Stromal cell of bone marrow (primary cell): ENCODE measurements at places on chromosomes 2 and 18.

DNA sequence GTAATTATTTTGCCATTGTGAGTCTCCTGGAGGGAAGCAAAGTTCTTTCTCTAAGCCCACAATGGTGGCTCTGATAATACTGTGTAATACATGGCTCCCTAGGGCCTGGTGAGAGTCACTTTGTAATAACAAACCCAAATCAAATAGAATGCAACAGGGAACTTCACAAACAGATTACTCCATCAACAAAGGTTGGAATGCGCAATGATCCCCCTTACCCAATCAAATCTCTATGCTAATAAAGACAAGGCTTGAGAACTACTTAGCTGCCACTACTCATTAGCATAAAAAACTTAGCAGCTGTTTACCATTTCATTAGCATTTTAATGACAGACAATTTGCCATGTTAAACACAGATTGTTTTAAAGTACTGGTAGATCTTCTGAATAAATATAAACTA lies 285.6 kb upstream of the SESTD1 start:
- DNase-seq, result no peak

GRCh38 chr2:241873081-241873802 lies 3.7 kb downstream of the RTP5 start:
- no peak for DNase-seq

DNA sequence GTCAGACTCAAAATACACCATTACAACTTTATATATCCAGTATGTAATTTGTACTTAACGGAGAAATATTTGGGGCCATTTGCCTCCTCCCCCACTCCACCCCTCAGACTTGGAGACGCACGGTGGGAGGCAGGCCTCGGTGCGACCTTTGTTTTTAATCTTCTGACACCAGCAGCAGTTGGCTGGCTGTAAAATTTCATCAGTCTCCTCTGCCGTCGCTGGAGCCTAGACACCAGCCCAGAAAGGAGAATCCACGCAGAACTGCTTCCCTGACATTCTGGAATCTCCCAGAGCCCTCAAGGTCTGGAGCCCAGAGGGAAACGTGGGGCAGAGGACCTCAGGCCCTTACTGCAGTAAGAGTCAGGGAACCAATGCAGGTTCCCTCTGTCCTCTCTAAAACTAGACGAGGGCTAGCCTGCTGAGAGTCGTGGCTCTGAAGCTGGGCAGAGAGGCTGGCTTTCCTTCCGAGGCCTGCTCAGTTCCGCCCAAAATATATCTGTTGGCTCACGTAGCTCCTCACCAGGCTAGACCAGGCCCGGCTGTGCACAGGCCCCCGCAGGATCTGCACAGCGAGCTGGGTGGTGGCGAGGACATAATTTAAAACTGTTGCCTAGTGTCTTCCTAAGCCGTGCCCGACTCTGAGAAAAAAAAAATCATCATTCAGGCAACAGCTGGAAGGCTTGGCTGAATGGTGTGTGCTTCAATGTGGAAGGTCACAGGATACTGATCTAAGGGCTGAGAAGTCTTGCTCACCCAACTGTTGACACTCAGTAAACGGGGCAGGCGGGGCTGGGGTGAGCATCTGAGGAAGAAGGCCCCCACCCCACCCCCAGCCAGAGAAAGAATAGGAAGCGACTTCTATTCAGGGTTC lies 40.4 kb downstream of the EN1 start:
- DNase-seq, result no peak

DNA sequence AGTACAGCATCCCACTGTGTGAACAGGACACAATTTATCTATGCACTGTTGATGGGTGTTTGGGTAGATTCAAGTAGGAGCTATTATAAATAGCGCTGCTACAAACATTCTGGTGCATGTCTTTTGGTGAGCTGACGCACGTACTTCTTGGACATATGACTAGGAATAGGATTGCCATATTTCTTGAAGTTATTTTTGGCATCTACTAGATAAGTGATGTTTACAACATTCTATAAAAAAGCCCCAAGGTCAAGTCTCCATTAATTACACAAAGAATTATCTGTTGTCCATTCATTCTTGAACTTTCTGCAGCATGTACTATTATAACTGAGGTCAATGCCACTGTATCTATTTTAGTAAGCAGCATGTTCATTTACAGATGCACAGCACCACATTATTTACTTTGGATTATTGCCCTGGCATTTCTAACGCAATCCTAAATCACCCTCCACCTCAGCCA lies 225.5 kb upstream of the TMEM200C start:
- no peak for DNase-seq

GRCh38 chr18:574865-575645 lies 5.1 kb upstream of the CETN1 start:
- no peak for DNase-seq
